ENCODE measurements at places on chromosomes 13 and 19. TPM values are rescaled to one million over a fixed set of nuclear protein-coding genes. Genes with fewer than 3 reads are reported as not detected.

Gene CGB1
- total RNA-seq = not detected

Gene CFD
- 55.3 TPM for total RNA-seq

DNA sequence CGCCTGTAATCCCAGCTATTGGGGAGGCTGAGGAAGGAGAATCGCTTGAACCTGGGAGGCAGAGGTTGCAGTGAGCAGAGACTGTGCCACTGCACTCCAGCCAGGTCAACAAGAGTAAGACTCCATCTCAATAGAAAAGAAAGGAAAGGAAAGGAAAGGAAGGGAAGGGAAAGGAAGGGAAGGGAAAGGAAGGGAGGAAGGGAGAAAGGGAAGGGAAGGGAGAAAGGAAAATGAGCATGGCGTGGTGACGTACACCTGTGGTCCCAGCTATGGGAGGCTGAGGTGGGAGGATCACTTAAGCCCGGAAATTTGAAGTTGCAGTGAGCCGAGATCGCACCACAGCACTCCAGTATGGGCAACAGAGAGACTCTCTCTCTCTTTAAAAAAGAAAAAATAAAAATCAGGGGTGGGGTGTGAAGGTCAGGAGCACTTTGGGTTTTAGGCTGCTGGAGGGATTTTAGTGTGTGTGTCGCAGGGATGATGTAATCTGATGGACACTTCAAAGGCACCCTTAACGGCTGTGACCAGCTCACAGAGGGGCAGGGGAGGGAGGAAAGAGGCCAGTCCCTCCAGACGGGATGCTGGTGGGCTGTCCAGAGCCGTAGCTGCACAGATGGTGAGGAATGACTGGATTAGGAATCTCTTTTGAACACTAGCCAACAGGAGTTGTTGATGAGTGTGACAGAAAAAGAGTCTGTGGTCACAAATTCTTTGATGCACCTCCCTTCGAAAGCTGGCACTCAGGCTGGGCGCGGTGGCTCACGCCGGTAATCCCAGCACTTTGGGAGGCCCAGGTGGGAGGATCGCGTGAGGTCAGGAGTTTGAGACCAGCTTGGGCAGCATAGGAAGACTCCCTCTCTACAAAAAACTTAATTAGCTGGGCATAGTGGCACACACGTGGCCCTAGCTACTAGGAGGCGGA, 27.6 kb downstream of the TMPRSS9 start:
- H3K27ac ChIP-seq = no peak overlapping the region
- H3K27me3 ChIP-seq = no peaks in the 10 kb centered on the region
- no peaks in the 10 kb centered on the region for H3K4me1 ChIP-seq
- DNase-seq = no peak

DNA sequence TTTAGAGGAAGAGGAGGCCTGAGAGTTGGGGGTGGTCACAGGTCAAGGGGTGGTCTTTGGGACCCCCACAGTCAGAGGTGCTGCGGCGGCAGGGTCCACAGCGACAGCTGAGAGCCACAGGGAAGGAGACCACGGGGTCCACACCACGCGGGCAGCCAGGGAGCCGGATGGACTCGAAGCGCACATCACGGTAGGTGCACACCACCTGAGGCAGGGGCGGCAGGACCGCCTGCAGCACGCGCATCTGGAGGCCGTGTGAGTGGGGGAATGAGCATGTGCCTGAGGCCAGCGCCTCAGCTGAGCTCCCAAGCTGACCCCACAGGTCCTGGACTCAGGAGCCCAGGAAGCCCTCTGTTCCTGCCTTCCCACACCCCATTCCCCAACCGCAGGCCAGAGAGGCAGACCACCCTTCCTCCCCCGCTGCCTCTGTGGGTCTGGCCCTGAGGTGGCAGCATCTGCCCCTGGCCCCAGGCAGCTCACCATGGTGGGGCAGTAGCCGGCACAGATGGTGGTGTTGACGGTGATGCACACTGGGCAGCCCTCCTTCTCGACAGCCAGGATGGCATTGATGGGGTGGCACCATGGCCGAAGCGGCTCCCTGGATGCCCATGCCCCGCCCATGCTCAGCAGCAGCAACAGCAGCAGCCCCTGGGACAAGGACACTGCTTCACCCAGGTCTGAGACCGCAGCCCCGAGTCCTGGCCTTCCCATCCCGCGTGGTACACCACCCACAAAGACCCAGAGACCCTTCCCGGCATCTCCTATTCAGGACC, 638 bp downstream of the LHB start:
- peaks cover 4% of the 10 kb centered on the region for H3K27me3 ChIP-seq
- H3K4me3 ChIP-seq = no peak overlapping the region
- no peaks in the 10 kb centered on the region for H3K36me3 ChIP-seq
- peaks cover 7% of the 10 kb centered on the region for H3K4me1 ChIP-seq
- DNase-seq = no peak
- H3K27ac ChIP-seq = no peak overlapping the region

DNA sequence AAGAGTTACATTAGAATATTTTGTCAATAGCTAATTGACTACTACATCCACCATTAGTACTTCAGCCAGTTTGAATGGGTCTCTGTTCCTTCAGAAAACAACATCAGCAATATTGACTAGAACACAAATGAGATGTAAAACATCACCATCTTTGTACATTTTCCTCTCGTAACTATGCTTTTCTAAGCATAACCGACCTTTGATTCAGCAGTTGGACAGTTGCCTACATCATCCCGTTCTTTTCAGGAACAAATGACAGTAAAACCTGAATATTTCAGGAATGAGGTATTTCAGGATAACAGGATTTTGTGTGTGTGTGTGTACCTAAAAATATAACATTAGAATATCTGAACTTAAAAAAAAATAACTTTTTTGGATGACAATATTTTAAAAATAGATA, 60.9 kb downstream of the STARD13 start:
- no peaks in the 10 kb centered on the region for H3K36me3 ChIP-seq
- H3K4me1 ChIP-seq = no peaks in the 10 kb centered on the region
- no peaks in the 10 kb centered on the region for H3K27me3 ChIP-seq
- no peak overlapping the region for H3K27ac ChIP-seq
